ENCODE measurements at places on chromosomes 4 and X.

DNA sequence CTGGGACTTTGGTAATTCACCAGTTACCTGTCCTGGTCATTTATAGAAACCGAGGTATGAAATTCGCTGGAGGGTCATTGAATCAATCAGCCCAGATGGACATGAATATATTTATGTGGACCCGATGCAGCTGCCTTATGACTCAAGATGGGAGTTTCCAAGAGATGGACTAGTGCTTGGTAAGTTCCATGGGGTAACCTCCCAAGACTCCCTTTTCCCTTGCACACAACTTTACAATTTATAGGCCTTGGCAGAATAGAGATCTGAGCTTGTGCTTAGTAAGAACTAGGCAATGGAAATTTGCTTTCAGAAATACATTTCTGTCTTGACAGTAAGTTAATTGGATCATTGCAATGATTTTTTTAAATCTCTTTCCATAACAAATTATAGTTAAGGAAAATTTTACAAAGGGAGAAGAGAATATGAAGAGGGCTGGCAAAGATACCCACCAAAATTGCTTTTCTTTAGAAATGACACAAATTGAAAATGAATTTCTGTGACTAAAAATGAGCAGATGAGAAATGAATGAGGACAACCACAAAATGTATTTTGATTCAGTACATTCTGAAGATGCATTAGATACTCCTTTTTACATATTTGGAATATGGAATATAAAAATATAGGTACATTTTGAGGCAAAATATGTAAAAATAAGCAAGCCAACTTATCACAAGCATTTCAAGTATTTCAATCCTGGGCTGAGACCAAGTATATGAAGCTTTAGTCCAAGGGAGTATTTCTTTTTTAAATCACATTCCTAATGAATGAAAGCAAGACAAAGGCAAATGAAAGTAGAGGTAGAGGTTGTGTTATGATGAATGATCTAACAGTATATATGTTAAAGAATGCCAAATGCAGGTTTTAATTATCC is 45.9 kb downstream of the PDGFRA start:
- no peak for DNase-seq

DNA sequence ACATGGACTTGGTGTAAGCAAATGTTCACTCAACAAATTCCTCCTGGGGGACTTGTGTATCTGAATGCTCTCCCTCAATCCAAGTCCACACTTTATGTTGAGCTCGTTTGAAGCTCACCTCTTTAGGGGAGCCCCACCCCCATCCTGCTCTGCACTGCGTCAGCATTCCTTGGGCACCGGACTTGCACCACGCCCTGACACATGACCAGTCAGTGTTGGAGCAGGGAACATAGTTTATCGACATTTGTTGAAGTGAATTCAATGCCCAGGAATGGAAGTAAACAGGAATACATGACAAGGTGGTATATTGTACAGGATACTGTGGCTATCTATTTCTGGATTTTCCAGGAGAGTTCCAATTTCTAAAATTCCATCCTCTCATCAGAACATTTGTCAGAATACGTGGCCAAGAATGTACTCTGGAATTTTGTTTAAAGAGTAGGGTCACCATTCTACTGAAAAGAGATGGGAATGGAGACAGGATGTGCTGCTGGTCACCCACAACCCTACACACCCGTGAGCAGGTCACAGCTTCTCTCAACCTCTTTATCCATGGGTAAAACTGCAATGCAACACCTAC is 60.0 kb upstream of the LNX1 start:
- DNase-seq, result no peak

DNA sequence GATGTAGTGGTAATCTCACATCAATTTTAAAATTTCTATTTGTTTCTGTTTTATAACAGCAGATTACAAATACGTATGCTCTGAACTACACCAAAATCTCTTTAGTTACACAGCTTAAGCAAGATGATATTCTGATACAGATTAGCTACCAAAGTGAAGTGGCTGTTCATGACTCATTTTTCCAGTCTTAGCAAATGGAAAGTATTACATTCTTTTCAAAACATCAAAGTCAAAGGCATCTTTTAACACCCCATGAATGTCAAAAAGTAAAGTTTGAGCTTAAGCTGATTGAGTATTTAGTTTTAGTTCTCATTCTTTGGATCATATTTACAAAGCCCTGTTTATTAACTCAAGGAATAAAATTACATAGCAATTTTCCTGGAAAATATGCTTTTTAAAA is 6.6 kb upstream of the HPGDS start:
- DNase-seq, result peak; percentile 5

GRCh38 chrX:136262243-136262642 is 11.0 kb upstream of the MAP7D3 start:
- no peak for DNase-seq

DNA sequence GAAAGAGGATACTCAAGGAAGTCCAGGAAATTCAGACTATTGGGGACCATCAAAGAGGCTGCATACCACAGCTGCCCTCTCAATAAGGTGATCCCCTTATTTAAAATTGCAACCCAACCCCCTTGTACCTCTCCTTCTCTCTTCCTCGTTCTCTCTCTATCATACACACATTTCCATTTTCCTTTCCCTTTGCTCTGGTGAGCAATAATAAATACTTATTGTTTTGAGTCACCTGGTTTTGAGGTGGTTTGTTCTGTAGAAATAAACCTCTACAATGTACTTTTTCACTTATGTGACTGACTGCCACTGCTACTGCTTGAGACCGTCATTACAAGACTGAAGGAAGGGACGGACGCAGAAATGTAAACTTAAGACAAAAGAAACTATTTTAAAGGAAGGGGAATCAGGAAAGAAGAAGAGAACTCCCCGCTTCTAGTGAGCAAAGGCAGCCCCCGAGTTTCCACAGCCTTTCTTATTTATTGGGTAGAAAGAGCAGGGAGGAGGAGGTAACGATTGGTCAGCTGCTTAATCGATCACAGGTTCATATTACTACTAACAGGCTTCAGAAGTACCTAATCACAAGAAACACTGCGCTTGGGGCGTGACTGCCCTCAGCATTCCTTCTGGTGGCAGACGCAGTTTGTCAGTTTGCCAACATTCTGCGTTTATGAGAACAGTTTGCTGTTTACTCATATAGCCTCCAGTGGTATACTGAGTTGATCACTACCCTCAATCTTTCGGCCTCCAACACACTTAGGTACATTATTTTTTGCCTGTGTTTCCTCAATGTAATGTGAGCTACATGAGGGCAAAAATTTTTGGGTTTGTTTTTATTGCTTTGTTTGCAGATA is 16.9 kb upstream of the TMEM165 start:
- no peak for DNase-seq

DNA sequence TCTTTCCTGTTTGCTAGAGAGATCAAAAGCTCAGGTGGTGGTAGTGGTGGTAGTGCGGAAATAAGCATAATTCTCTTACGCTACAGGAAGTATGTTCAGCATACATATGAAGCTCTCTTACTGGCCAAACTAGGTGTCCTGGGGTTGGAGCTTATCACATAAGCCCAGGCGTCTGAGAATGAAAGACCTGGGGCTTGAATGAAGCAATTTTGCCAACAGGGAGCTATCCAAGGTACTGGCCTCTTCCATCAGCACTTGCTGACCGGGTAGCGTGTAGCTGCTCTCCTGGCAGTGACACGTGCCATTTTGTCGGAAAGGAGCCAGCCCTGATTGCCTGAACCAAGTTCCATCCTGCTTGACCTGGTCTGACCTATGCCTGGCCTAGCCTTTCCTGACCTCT is 65.9 kb upstream of the HPF1 start:
- peak; percentile 60 for DNase-seq

GRCh38 chrX:142978130-142978684 is 47.5 kb upstream of the SPANXN4 start:
- DNase-seq, result no peak

- peak; percentile 3 for DNase-seq
Observed at GRCh38 chrX:24023972-24024669, 2.9 kb downstream of the KLHL15 start.

Measured in HT1080 (cell line).